ENCODE measurements at places on chromosomes 16 and 17. TPM values are rescaled to one million over a fixed set of nuclear protein-coding genes. Genes with fewer than 3 reads are reported as not detected.
A peak's percentile ranks its signal among the peaks of the same experiment; 100 is the strongest.

The VAT1L gene
- total RNA-seq: 0.08 TPM

The ARL5C gene
- total RNA-seq: not detected

The RARA gene
- 8.2 TPM for total RNA-seq

The SAMD14 gene
- total RNA-seq: 0.16 TPM

The RNF222 gene
- 10.8 TPM for total RNA-seq

The OTOP3 gene
- 14.7 TPM for total RNA-seq

The CDH8 gene
- total RNA-seq: 0.48 TPM

The CHD9NB gene
- total RNA-seq: 2.2 TPM

DNA sequence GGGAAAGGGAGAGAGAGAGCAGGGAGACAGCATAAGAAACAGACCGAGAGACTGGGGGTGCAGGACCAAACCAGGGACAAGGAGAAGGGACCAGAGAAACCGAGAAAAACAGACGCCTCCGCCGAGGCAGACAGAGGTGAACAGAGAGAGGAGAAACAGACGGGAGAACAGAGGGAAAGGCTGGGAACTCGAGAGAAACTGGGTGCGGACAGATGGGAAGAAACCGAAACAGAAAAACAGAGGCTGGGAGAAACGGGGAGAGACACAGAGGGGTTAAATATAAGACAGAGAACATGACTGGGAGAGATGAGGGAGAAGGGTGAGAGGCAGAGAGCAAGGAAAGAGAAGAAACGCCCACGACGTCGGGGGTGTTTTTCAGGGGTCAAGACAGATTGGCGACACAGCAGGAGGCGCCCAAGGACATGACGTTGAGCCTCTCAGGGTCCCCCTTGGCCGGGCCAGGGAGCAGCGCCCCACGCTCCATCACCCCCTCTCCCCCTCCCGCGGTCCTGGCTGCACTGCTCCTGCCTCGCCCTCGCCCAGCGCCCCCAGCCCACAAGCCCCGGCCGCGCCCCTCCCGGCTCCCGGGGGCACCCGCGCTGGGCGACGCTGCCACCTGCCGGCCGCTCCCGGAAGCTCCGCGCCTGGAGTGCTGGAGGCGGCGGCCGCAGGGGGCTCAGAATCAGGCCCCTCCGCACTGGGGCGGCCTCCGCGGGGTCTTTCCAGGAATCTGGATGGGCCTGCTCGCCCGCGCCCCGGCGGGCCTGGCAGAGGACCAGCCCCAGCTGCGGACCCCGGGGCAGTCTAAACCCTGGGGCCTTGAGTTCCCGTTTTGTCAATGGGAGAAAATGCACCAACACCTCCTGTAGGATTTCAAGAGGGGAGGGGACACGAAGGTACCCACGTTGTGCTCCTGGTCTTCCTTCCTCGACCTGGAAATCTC, 1.3 kb upstream of the TMEM92 start:
- peak; percentile 59 for ATAC-seq

GRCh38 chr17:77419547-77420094, 278.9 kb downstream of the SEC14L1 start:
- ATAC-seq: no peak

DNA sequence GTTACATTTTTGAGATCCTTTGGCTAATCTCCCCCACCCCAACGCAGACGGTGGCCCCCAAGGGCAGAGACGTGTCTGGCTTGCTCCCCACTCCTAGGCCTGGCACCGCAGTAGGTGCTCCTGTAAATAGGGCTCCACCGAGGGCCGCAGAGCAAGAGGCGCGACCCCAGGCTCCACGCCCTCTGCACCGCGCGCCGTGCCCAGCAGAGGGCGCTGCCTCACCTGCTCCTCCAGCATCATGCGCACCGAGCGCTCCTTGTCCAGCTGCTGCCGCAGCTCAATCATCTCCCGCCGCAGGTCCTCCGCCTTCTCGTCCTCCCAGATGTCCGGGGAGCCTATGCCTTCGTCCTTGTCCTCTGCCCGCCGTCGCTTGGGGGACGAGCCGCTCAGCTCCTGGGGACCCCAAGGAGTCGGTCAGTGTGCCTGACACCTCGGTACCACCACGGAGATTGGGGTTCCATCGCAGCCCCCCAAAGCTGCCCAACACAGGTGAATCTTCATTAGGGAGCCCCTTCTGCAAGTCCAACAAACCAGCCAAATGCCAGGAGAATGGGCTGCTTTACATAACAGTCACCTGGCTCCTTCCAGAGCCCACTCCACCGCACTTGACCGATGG, 11.2 kb downstream of the TFAP4 start:
- ATAC-seq: peak; percentile 27

DNA sequence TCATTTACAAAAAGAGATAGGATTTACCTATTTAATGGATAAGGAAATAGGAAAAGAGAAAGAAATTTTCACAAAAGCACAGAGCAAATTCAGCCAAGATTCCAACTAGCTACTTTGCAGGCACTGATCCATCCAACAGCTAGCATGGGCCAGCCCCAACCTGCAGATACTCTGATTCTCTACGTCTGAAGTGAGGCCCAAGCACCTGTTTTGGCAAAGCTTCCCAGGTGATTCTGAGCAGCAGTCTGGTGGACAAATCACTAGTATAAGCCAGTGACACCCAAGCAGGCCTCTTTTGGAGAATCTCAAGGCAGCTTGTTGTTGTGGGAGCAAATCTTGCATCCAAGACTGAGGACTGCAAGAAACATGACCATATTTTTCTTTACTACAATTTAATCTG, 20.9 kb upstream of the CALB2 start:
- peak; percentile 79 for ATAC-seq

- ATAC-seq: no peak
These were observed 10.1 kb upstream of the TMEM98 start for GRCh38 chr17:32917842-32918241.

GRCh38 chr16:6104428-6104827, 1006.8 kb upstream of the EEF2KMT start:
- ATAC-seq: no peak

DNA sequence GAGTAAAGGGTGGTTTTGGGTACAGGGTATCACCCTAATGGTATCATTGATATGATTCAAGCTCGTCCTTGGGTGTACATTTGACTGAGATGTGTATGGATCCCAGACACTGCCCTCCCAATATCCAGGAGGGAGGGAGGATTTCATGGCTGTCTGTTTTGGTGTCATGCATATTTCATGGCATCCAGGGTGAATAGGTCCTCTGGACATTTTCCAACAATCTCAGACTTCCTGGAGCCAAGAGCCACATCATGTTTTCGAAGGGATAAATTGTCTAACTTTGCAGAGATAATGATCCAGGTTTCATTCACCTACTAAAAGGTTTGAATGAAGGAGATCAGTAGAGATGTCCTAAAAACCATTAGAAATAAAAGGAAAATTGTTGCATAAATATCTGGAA, 431.9 kb downstream of the SHISA9 start:
- no peak for ATAC-seq

DNA sequence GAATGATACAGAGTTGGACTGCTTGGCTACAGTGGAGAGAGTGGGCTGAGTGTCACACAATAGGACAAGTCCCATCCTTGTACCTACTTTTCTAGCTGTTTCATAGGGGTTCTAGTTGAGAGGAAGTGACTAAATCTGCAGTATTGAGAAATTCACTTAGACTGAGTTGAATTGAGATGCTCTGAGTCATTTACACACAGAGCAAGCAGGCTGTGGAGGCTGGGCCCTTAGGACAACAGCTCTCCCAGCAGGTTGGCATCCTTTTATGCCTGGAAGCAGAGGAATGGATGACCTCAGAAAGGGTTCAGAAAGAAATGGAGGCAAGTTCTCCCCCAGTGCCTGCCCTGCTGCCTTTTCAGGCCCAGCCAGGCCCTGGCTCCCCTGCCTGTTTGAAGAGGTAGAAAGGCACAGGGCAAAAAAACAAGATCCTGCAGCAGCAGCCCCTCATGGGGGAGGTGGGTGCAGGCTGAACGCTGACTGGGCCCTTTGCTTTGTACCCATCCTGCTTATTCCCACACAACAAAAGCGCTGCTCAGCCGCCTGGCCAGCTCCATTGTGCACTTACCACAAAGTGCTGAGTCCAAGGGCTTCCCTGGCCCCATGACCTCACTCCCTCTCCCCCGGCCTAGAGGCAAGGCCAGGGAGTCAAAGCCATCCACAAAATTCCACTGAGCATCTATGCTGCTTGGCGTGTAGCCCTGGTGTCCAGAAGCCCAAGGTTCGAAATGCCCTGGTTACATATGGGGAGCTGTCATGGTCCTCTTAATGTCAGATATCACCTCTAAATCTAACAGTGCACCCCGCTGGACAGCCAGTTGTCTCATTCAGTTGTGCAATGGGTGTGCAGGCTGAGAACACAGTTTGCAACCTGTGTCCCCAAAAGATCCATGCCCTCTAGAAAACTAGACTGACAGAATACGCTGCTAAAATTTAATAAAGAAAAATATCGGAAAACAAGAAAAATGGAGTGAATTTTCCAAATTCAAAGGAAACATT, 5.4 kb upstream of the CRYBA1 start:
- peak; percentile 96 for ATAC-seq

DNA sequence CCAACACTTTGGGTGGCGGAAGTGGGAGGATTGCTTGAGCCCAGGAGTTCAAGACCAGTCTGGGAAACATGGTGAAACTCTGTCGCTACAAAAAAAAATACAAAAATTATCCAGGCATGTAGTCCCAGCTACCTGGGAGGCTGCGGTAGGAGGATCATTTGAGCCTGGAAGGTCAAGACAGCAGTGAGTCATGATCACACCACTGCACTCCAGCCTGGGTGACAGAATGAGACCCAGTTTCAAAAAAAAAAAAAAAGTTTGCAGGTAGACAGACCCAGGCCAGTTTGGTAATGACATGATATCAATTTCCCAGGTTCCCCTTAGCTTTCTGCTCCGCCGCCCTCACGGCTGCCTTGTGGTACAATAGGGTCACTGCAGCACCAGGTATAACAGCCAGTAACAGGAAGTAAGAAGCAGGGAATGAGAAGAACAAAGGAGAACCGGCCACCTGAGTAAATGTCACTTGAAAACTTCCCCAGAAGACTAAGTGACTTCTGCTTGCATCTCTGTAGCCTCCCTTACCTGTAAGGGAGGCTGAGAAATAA, 201.2 kb upstream of the HSBP1 start:
- ATAC-seq: no peak

GRCh38 chr16:3074860-3075522, 9.6 kb downstream of the IL32 start:
- peak; percentile 58 for ATAC-seq
